ENCODE measurements at places on chromosomes 7 and 10.

GRCh38 chr7:608954-609353, 89.3 kb upstream of the PDGFA start:
- no peak for DNase-seq

DNA sequence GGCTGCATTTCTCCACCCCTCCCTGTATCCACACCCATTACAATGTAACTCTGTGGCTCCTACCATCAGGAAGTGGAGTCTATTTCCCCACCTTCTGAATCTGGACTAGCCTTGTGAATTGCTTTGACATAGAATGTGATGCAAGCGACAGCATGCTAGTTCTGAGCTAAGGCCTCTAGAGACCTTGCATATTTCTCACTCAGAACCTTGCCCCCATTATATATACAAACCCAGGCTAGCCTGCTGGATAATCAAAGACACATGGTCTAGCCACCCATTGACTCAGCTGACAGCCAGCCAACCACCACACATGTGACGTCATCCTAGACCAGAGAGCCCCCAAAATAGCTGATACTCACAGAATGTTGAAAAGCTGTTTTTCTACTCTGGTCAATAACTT, 77.9 kb downstream of the CCDC71L start:
- peak; percentile 63 for DNase-seq

GRCh38 chr10:89301232-89301631, 614 bp upstream of the IFIT2 start:
- peak; percentile 60 for DNase-seq

GRCh38 chr7:110853263-110853662, 237.7 kb upstream of the LRRN3 start:
- no peak for DNase-seq

GRCh38 chr10:123042708-123043408, 34.1 kb downstream of the ACADSB start:
- no peak for DNase-seq

DNA sequence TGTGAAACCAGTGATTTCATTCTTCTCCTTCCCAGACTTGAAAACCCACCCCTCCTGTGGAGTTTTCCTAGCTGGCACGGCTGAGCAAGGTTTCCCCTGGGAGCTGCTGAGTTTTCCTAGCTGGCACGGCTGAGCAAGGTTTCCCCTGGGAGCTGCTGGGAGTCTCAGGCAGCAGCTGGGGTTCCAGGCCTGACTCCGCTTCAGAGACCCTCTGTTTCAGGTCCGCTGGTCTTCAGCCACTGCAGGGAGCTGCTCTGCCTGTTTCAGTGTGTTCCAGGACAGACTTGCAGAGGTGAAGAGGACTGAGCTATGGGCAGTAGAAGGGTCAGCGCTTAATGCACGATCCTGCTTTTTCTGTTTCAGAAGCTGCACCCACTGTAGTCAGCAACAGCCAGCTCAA, 104.9 kb downstream of the XRCC2 start:
- no peak for DNase-seq

DNA sequence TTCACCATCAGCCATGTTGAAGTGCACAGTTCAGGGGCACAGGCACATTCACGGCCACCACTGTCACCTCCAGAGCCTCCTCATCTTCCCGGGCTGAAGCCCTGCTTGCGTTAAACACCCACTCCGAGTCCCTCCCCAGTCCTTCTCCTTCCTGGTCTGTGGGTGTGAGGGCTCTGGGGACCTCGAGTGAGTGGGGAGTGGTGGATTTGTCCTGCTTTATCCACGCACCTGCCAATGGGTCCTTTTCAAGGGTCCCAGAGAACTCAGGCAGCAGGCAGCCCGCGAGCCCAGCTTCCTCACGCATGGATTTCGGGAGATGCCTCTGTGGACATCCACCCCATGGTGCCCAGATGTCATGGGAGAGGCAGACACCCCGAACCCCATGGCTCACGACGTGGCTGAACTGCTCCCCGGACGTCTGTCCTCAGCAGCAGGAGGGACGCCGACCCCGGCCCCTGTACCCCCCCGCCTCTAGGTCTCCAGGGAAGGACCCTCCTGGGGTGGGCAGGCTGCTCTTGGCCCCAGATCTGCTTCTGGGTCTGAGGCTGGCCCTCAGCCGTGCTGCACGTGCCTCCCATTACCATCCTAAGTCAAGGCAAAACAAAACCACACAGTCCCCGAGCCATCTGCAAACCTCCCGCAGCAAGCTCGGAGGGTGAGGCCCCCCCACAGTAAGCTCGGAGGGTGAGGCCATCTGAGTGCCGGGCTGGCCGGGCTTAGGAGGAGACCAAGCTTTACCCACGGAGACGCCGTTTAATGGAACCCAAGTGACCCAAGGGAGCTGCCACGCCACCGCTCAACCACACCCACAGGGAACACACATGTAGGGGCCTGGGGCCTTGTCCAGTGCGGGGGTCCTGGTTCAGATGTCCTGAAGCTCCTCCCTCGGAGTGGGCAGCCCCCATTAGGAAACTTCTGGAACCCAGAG, 9.0 kb downstream of the CYP2W1 start:
- no peak for DNase-seq

- peak; percentile 41 for DNase-seq
Observed at GRCh38 chr10:48215486-48216203, 58.9 kb downstream of the FRMPD2 start.

- DNase-seq = no peak
Observed at GRCh38 chr7:54215424-54215823, 326.8 kb upstream of the VSTM2A start.

GRCh38 chr7:6495597-6496262, 48.0 kb upstream of the DAGLB start:
- DNase-seq = no peak

GRCh38 chr10:51932530-51932929, 233.1 kb upstream of the CSTF2T start:
- no peak for DNase-seq

- DNase-seq = no peak
Observed at GRCh38 chr7:157413881-157414701, 77.3 kb downstream of the DNAJB6 start.

- DNase-seq = no peak
Observed at GRCh38 chr10:33661580-33662336, 327.3 kb upstream of the NRP1 start.

DNA sequence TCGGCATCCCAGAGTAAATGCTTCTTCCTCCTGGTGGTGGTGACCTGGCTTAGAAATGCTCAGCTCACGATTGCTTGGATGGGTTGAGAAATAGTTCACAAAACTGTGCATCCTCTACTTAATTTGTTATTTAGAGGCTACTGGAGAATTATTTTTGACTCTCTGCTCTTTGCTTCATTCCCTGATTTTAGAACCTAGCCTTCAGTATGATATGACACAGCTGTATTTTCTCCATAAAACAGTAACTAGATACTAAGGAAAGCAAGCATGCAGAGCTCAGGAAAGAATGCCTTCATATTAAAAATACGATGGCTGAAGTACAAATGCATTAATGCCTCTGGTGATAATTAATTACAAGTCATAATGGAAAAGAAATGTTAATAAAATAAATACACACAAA, 602.0 kb upstream of the COBL start:
- no peak for DNase-seq

DNA sequence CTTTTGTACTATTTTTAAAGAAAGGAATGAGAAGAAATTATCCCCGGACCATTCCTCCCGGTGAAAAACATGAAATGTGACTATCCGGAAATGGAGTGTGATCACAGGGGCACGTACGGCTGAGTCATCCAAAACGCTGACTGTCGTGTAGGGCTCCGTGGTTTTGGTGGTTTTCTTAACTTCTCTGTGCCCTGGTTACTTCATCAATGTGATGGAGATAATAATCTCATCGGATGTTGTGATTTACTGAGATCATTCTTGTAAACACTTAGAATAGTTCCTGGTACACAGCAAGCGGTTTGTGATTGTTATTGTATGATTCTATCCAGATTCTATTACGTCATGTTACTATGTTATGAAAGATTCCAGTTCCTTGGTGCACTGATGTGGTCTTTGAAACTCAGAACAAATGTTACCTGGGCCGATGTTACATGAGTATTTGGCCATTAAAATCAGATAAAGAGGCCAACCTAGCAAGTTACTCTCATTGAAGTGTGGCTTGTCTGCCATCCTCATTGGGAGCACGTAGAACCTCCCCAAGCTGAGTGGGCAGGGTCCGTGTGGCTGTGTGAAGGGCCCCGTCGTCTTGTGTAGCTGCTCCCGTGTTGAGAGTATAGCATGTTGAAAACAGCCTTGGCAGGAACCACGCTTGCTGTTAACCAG, 99.5 kb downstream of the CAMK1D start:
- DNase-seq = peak; percentile 87

DNA sequence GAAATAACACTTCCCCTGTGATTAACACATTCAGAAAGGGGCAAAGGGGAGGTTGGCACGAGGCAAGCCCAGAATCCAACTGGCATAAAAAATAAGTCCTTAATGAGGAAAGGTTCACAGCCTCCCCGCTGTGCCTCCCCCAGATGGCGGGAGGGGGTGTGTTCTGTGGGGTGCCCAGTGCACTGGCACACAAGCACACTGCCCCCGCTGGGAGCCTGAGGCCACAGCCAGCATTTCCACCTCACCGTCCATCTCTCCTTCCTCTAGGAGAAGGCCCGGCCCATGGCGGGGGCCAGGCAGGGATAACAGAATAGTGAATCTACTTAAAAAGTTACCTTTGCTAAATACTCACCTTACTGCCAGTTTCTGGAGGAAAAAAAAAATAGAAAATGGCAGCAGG, 43.2 kb downstream of the PRKAG2 start:
- DNase-seq = no peak

- no peak for DNase-seq
Observed at GRCh38 chr7:31553661-31554081, 39.8 kb downstream of the ITPRID1 start.

DNA sequence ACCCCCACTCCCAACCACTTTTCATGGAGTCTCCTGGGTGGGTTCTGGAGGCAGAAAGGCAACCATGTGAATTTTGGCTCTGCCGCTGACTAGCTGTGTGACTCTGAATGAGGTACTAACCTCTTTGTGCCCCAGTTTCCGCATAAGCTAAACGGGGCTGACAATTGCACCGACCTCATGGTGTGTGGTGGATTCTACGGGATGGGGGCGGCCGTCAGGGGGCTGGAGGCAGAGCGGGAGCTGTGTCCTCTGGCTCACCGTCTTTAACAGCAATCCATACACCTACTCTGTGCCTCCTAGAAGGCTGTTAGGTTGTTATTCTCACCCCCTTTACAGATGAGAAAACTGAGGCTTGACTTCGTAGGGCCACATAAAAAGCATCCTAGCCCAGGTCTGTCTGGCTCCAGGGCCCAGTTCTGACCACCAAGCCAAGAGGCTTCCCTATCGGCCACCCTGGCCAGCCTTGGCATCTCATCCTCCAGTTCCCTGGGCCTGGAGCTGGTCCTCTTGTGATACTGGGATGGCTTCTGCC, 4.3 kb upstream of the SLC29A3 start:
- no peak for DNase-seq

DNA sequence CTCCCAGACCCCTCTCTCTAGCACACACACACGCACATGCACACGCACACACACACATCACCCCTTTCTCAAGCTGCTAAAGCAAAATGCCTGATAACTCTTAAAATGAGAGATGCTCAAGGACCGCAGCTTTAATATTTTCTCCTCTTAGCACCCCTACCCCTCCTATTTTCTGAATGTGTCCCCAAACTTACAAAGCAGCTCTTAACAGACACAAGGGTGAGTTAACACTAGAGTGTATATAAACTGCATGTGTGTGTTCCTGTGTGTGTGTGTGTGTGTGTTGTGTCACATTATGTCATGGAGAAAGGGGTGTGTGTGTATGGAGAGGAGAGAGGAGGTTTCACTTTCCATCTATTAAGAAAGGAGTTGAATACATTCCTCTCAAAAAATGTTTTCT, 1.3 kb downstream of the PTN start:
- DNase-seq = peak; percentile 8

DNA sequence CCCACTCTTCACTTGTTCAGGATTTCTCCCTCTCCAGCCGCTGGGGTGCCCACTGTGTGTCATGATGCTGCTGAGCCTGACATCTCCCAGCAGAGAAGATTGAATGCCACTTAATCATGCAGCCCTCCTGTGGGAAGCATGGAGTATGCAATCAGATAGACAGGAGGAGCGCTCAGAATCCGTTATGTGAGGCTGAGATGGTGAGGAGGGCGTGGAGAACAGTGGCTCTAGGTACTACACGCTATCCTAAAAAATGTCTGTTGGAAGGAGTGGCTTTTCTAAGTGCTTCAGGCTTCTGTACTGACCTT, 334.3 kb downstream of the LRMDA start:
- DNase-seq = no peak

GRCh38 chr7:81715984-81716588, 53.8 kb downstream of the HGF start:
- peak; percentile 42 for DNase-seq

DNA sequence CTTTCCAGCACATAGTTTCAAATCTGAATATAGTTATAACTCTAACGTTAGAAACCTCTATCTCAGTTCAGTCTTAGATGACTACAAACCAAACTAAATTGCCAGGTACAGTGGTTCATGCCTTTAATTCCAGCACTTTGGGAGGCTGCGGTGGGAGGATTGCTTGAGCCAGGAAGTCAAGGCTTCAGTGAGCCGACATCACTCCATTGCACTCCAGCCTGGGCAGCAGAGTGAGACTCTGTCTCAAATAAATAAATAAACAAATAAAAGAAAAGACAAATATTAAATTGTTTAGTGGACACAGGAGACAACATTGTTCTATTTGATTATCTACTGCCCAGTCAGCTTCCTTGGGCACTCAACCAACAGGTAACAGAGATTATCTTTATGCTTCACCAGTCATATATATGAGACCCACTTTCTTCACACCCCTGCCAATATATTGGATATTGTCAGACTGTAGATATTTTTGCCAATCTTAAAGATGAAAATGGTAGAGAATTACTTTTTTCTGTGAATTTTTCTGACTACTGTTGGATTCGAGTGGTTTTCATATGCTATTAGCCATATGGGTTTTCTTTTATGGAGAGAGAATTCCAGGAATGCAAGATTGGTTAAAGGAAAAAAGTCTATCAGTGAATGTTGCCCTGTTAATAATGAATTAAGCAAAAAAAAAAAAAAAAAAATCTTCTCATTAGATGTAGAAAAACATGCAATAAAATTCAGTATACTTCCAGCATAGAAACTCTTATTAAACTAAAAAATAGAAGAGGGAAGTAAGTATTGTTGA, 16.0 kb downstream of the HDAC9 start:
- no peak for DNase-seq
